IMR-90 (cell line): ENCODE measurements at places on chromosomes 3 and 15.
A peak's percentile ranks its signal among the peaks of the same experiment; 100 is the strongest.

DNA sequence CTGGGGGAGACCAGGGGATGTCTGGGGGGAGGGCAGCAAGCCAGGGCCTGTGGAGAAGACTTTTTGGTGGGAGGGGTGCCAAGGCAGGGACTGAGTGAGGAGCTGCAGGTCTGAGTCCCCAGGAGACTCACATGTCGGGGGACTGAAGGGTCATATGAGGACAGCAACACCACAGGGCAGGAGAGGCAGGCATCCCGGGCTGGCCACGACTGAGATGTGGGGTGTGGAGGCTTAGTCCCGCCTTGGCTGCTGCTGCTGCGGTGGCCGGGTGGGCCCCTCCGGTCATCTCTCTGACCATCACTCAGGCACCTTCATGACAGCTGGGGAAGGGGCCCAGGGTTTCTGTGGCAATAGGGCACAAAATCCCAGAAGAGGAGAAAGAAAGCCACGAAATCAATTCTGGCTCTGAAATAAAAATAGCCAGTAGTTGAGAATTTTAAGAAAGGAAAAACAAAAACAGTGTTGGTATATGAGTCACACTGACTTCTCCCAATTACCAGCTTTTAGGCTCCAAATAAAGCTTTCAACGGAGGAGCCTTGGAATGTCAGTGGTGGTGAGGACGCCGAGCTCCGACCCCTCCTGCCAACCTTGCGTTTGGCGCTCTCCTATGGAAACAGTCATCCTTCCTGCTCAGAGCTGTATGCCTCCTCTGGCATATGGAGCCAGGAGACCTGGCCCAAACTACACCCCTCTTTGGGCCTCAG, 52.9 kb upstream of the ITGA11 start:
- peak; percentile 59 for DNase-seq

DNA sequence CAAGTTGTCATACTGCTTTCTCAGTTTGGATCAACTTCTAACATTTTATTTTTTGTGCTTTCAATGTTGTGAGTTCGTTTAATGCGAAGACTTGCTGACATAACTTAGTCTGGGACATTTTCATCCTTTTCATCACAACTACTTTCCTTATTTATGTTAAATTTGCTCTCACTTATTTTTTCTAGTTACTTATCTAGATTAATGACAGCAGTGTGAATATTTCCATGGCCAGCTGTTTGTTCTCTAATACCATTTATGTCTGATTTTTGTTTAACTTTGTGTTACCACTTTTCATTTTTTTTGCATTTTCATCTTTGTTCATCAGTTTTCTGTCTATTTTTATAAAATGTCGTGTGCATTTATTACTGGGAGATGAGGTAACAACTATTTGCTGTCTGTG, 6.2 kb downstream of the SLC25A26 start:
- DNase-seq, result no peak

DNA sequence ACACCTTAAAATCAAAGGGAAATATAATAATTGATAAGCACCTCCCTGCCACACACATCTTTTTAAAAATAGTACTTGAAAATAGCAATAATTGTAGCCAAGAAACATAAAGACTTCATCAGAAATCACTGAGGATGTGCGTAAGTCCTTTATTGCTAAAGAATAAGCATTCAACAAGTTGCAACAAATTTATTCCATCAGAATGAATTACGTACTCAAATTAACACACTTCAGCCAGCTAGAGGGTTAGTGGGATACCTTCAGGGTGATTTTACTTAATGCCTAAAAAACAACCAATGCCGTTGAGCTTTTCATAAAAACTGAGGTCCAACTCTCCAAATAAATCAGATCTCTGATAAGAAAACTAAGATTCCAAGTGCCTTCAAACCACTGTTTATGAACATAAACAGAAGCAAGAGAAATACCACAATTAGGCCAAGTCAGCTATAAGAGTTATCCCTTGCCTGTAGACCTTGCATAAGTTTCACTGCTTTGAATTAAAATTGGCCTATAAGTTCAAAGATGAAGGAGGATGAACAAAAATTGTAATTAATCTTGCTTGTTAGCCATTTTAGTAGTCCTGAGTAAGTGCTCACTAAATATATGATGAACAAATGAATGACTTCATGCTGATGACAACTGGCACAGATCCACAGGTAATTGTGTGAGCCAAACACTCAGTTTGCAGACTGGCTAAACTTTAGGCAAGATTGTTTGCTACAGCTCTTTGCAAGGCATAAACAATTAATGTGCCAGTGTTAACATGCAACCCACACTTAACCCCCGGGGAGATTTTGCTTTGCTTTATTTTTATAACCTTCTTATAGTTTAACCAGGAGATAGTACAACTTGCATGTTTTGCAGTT, 375.1 kb upstream of the THBS1 start:
- DNase-seq, result no peak

GRCh38 chr15:71761649-71762048, 48.7 kb upstream of the NR2E3 start:
- DNase-seq, result peak; percentile 92

DNA sequence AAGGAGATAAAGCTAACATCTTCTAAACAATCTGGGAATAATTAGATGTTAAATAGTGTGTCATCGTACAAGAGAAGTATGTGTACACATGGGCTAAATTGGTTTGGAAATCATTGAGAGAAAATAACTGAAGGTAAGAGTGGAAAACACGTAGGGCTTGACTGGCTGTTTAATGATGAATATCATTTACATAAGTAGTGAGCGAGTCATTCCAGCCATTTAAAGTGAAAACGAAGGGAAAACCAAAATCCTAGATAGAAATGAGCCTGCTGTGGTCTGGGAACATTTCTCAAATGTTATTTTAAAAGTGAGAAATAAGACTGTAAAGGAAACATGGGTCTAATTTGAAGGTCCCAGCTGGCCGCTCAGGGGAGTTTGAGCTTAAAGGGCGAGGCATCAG, 41.9 kb upstream of the KCNMB2 start:
- DNase-seq, result no peak

- DNase-seq, result no peak
Observed at GRCh38 chr3:78338405-78338804, 1298.5 kb downstream of the ROBO2 start.

- no peak for DNase-seq
Observed at GRCh38 chr3:102796804-102797203, 362.0 kb downstream of the ZPLD1 start.

DNA sequence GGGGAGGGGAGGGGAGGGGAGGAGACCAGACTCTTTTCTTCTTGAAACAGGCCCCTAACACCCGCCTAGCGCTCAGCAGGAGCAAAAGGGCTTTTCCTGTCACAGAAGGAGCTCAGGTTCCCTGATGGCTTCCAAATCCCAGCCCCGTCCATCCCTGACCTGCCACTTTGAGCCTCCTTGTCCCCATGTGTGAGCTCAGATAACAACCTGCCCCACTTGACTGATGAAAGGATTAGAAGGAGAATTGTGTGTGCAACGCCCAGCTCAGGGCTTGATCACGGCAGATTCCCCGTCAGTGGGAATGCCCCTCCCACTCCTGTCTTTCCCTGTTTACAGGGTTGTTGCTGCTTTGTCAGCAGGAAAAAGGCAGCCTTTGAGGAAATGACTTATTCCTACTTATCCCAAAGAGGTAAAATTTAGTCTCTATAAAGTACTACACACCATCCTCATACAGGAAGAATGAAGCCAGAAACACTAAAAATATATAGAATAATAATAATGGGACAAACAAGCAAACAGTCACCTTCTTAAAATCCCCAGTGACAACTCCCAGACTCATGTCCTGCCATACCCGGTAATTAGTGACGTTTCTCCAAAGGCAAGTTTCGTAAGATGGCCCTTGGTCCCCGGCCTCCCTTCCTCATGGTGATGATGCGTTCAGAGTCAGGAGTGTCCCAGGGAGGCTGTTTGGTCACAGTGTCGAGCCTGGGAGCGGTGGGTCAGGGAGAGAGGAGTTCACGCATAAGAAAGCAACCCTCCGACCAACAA, 6.1 kb upstream of the LRRC15 start:
- no peak for DNase-seq

- peak; percentile 48 for DNase-seq
Observed at GRCh38 chr3:128845778-128846485, 33.5 kb upstream of the ACAD9 start.

DNA sequence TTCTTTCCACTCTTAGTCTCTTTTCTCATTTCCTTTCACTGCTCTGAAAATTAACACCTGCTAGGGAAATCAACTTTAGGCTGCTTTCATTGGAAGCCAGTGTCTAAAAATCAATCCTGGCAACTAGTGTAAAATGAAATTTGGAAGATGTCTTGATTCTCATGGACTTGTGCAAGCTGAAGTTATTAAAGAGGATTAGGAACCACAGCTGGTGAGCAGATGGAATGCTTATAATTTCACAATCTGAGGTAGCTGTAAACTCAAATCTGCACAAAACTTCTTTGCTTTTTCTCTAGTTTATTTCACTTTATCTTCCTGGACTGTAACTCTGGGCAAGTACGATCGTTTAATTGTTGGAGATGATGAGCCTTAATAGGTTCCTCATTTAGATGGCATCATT, 175.6 kb downstream of the GHSR start:
- DNase-seq, result peak; percentile 68

- DNase-seq, result no peak
Observed at GRCh38 chr3:98529856-98530459, 1.8 kb upstream of the GPR15 start.

- no peak for DNase-seq
Observed at GRCh38 chr3:31379598-31379997, 153.1 kb upstream of the STT3B start.

- DNase-seq, result no peak
Observed at GRCh38 chr3:59302442-59302841, 252.6 kb upstream of the CFAP20DC start.

DNA sequence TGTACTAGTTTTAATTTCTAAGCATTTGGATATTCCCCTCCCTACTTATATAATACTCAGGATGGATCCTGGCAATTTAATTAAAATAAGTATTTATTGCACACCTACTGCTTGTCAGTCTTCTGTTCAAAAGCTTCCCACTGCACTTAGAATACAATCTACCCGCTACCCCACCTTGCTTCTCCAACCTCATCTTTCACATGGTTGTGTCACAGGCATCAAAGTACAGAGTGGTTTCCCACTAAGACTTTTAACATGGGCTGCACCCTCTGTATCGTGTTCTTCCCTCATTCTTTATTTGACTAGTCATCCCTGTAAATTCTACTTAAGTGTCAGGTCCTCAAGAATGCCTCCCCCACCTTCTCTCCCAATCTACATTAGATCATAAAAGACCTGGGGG, 35.0 kb downstream of the RIOX2 start:
- no peak for DNase-seq

GRCh38 chr3:133362539-133362938, 37.3 kb upstream of the BFSP2 start:
- DNase-seq, result no peak

DNA sequence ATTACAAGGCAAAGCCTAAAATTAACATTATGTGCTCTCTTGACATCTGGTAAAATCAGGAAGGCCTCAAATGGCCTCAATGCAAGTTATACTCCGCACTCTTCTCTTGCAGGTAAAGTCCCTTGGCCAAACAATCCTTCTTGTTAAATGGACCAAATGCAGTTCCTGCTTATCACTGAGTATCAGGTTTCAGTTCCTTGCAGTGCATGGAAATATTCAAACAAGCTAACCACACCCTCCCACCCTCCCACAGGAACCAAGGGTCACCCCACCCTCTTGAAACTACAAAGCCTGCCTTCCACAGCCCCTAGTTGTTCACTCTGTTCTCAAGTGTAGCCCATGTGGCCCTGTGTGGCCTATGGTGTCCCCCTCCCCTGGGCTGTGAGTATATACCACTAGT, 171.9 kb upstream of the CADPS start:
- no peak for DNase-seq

- DNase-seq, result no peak
Observed at GRCh38 chr15:68413363-68414205, 18.4 kb downstream of the ITGA11 start.

DNA sequence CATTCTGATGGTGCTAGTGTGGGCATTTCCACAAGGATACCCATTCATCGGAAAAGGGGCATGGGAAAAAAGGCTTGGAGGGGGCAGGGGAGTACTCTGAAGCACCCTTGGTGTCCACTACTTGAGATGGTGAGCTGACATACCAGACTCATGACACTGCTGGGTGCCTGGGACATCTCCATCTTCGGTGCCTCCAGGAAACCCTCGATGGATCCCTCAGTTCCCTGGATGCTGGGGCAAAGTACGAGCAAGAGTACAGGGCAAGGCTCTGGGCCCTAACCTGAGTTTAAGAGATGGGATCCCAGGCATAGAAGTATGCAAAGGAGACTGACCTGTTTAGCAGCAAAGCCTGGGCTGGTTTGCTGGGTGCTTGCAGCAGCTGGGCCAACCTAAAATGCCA, 5.2 kb upstream of the IP6K1 start:
- no peak for DNase-seq

DNA sequence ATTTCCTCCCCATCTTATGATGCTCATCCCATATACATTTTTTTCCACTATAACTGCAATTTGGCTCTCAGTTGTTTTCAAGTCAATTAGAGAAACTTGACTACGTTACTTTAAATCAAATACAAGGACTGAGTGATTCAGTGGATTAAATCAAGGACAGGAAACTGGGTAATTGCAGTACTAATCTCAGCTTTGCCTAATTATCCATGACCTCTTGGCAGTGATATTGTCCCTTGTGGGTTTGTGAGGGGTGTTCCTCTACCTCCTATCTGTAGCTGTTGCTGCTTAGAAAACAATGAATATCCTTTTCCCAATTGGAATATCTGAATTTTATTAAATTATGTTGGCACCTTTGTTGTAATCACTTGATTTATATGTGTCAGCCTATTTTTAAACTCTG, 79.4 kb downstream of the ZPLD1 start:
- no peak for DNase-seq

- no peak for DNase-seq
Observed at GRCh38 chr3:194201953-194202666, 66.2 kb downstream of the HES1 start.

GRCh38 chr3:77171026-77171425, 131.1 kb downstream of the ROBO2 start:
- no peak for DNase-seq

GRCh38 chr15:72781631-72782030, 1.9 kb downstream of the ADPGK start:
- DNase-seq, result no peak

DNA sequence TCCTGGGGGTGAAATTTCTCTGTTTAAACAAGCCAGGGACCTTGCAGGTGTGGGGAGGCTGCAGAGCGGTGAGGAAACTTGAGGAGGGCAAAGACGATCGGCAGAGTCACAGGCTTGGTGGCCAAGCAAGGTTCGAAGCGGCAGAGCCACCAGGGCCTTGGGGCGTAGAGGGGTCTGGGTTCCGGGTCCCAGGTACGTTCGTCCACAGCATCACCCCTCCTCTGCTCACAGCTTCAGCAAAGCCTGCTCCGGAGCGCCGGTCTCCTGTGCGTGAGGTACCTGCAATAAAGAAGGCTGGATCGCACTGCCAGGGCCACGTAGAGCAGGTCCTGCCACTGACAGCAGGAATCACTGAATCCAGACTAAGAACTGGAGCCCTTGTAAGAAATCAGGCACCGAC, 66.8 kb upstream of the PCSK6 start:
- no peak for DNase-seq
